ENCODE measurements at places on chromosomes 5 and 9.

DNA sequence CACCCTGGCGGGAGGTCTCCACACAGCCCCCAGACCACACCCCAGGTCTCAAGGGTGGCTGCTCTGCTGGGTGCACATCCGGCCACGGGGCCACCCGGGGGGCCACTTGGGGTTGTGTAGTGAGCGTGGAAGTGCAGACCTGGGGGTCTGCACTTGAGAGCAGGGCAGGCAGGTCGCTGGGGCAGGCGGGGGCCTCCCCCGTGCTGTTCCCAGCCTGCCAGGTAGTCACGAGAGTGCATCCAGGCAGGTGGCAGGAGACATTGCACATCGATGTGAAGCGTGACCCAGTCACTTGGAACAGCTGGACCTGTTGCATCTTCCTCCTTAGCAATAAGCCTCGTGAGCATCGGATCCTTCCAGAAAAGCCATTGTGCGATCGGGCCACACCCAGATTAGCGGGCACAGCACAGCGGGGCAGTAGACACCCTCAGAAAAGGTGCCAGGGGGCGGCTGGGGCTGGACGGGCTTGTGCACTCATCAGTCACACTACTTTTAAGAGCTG lies 4.8 kb upstream of the ENTPD8 start:
- no peak for DNase-seq

DNA sequence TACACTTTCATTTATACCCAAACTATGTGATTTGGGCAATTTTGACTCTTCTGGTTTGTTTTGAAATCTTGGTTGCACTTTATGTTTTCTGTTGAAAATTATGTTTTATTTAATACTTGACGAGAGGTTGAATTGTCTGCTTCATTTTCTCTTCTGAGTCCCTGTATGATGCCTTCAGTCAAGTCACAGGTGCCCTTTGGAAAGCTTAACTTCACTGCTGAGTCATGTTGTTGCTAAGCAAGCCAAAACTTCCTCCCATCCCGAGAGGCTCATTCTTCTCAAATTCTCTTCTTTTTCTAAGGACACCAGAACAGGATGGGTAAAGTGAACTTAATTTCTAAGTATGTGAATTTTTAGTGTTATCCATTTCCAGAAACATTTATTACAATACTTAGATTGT lies 455.3 kb upstream of the PTGER4 start:
- DNase-seq: peak; percentile 67

- no peak for DNase-seq
Observed at GRCh38 chr5:38816083-38817030, 29.5 kb upstream of the OSMR start.

DNA sequence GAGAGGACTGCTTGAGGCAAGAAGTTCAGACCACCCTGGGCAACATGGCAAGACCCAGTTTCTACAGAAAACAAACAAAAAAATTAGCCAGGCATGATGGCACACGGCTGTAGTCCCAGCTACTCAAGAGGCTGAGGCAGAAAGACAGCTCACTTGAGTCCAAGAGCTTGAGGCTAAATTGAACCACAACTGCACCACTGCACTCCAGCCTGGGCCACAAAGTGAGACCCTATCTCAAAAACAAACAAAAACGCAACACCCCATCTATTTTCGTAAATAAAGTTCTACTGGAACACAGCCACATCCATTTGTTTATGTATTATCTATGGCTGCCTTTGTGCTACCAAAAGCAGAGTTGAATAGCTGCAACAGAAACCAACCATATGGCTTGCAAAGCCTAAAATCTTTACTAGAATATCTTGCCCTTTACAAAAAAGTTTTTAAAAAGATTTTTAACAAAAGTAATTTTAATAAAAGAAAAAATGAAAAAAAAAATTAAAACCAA lies 67.5 kb downstream of the SETX start:
- DNase-seq: no peak

DNA sequence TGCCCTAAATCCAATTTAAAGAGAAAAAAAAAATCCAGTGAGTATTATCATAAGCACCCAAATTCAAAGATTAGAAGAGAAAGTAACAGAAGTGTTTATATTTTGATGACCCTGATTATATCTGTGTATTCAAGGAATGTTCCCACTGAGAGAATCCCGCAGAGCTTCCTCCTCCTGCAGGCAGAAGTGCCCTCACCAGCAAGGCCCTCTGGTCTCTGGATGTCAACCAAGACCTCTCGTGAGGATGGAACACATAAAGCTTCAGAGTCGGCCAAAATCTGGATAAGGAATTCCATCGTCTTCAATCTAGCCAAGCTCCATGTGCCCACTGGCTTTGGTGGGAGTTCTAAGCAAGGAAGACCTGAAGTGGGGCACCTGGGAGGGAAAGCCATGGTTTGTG lies 18.1 kb downstream of the PTCH1 start:
- DNase-seq: no peak

GRCh38 chr9:26301659-26302058 lies 590.9 kb downstream of the CAAP1 start:
- no peak for DNase-seq

DNA sequence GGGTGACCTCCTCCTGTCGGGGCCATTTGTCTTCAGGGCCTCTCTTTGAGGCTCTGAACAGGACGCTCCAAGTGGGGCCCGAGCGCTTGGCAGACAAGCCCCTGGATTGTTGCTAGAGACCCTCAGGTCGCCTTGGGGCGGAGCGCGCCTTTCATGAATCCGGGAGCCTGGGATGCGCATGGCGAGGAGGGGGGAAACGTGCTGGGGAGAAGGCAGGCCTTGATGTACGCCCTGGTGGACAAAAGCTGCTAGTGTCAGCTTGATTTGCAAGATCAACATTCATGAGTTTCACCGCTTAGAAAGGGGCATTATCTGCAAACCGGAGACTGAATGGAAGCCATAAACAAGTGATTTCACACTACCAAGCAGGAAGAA lies 226.3 kb downstream of the SMARCA2 start:
- DNase-seq: no peak

- peak; percentile 27 for DNase-seq
Observed at GRCh38 chr5:91383956-91384300, 811 bp upstream of the ARRDC3 start.

DNA sequence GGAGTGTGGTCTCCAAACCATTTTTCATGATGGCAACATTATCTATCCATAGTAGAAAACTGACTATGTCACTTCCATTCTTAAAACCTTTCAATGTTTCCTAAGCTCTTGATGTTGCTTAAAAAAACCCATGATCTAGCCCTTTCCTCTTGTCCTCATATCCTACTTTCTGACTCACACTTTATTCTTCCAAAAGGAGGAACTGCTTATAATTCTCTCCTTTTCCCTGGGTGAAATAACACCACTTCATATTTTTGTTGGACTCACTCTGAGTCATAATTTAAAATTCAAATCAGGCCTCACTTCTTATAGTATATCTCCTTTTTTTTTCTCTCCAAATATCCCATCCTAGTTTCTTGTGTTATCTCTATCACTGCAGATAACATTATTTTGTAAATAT lies 513.9 kb downstream of the MAN2A1 start:
- DNase-seq: peak; percentile 4

DNA sequence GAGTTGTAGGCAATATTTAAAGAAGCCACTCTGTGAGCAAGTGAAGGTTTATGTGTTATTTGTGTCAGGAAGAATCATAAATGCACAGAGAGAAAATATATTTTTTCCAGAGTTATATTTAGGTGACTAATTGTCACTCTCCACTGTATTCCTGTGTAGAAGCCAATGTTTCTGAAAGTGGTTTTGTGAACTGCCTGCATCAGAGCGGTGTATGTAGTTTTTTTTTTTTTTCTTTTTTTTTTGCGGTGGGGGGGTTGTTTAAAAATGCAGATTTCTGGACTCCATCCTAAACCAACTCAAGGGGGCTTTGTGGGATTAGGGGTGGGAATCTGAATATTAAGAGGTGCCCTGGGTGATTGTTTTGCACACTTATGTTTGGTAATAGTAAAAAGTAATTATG lies 103.4 kb downstream of the GDNF start:
- no peak for DNase-seq

- DNase-seq: no peak
Observed at GRCh38 chr5:163562071-163562470, 56.7 kb downstream of the MAT2B start.

- DNase-seq: peak; percentile 39
Observed at GRCh38 chr5:58498340-58498942, 7.2 kb downstream of the GAPT start.

DNA sequence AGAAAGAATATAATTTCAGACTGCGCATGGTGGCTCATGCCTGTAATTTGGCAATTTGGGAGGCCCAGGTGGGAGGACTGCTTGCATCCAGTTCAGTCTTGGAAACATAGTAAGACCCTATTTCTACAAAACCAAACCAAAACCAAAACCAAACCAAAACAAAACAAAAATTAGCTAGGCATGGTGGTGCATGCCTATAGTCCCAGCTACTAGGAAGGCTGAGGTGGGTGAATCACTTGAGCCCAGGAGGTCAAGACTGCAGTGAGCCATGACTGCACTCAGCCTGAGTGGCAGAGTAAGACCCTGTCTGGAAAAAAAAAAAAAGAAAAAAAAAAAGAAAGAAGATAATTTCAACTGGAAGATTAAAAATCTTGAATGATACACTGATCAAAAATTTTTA lies 137.0 kb upstream of the ACOT12 start:
- no peak for DNase-seq

- no peak for DNase-seq
Observed at GRCh38 chr9:95409650-95410426, 92.3 kb upstream of the FANCC start.

DNA sequence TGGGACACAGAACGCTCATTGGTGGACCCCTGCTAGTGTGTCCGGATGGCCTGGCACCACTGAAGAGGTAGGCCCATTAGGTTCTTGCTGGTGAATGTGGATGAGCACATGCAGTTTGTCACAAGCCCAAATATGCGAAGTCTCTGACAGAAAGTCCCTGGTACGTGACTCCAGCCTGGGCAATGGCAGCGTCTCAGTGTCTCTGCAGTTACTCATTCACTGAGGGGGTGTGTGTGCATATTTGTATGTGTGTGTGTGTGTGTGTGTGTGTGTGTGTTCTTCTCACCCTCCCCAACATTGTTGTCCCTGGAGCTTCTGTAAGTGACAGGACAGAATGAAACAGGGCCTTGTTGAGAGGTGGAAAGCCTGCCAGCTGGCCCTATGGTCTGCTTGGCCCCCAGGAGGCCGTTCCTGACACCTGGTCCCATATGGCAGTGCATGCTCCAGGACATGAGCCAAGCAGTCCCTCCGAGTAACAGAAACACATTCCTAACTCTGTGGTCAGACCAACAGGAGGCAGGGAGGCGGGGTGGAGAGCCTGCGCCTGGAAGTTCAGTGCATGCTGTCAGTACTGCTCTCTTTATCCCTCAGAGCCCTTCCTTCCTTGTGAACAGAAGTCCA lies 169.9 kb downstream of the SLC28A3 start:
- peak; percentile 97 for DNase-seq

GRCh38 chr9:129610213-129610472 lies 10.8 kb downstream of the C9orf50 start:
- DNase-seq: no peak

DNA sequence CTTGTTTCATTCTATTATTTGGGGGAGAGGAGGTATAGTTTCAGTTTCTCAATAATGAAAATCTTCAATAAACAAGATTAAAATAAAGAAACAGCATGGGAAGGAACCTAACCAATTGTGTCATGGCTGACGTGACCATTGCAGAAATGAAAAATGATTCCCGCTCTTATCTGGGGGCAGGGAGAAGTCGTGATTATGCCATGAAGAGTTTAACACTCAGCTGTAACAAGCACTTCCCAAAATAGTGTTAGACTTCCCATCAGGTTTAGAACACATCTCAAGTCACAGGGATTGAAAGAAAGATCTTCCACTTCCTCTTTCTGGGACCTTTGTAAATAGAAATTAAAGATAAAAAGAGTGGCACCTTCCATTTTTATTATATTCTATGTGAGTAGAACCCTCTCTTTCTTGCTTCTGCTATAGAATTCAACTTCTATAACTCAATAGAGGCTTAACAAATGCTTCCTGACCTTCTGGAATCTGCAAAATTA lies 122.2 kb downstream of the TRPM6 start:
- no peak for DNase-seq

DNA sequence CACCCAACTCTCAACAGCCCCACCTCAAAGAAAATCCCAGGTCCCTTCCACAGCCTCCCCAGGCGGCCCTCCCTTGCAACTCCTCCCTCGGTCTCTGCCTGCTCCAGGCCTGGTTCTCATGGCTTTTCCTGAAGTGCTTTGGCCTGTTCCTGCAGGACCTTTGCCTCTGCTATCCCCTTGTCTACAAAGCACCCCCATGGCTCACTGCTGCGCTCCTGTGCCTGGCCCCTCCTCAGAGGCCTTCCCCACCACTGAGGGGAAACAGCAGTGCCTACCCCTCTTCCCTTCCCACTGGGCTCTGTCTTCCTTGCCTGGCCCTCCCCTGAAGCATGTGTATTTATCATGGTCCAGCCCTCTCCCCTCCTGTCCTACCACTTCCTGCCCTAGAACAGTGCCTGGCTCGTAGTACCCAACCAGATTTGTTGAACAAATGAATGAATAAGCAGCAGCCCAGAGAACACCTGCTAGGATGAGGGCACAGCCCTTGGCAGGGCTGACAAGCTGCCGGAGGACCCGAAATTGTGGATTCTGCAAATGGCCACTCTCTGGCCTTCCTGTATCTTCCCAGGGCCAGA lies 68.6 kb upstream of the LRRTM2 start:
- DNase-seq: no peak

- no peak for DNase-seq
Observed at GRCh38 chr9:121305269-121305994, 37.5 kb downstream of the GSN start.

All from myocyte (in vitro differentiated cells).